ENCODE measurements at places on chromosomes 3 and 15. TPM values are rescaled to one million over a fixed set of nuclear protein-coding genes. Genes with fewer than 3 reads are reported as not detected.
A peak's percentile ranks its signal among the peaks of the same experiment; 100 is the strongest.

GRCh38 chr15:70826634-70827033 is 27.3 kb downstream of the LARP6 start:
- H3K27me3 ChIP-seq, result no peaks in the 10 kb centered on the region
- peak; percentile 60 for DNase-seq
- no peak overlapping the region for H3K4me3 ChIP-seq

- H3K27ac ChIP-seq, result peak overlapping the region; percentile 63
- no peak overlapping the region for H3K4me3 ChIP-seq
- no peaks in the 10 kb centered on the region for H3K36me3 ChIP-seq
Observed at GRCh38 chr3:128991355-128991895, 2.5 kb downstream of the CFAP92 start.

GRCh38 chr15:32688151-32688639 is 29.6 kb upstream of the GREM1 start:
- no peak for DNase-seq
- no peaks in the 10 kb centered on the region for H3K36me3 ChIP-seq
- no peaks in the 10 kb centered on the region for H3K4me1 ChIP-seq
- no peaks in the 10 kb centered on the region for H3K27me3 ChIP-seq
- H3K27ac ChIP-seq, result no peak overlapping the region

GRCh38 chr3:37819591-37819990 is 42.1 kb upstream of the CTDSPL start:
- no peaks in the 10 kb centered on the region for H3K4me1 ChIP-seq
- peaks cover 5% of the 10 kb centered on the region for H3K36me3 ChIP-seq
- no peak for DNase-seq
- no peak overlapping the region for H3K4me3 ChIP-seq
- H3K27ac ChIP-seq, result no peak overlapping the region

- H3K4me3 ChIP-seq, result no peak overlapping the region
- DNase-seq, result no peak
- H3K27me3 ChIP-seq, result no peaks in the 10 kb centered on the region
- H3K36me3 ChIP-seq, result no peaks in the 10 kb centered on the region
Observed at GRCh38 chr3:14209581-14210289, 31.1 kb downstream of the LSM3 start.

GRCh38 chr15:79815468-79815867 is 81.3 kb downstream of the MTHFS start:
- no peaks in the 10 kb centered on the region for H3K27me3 ChIP-seq
- no peak for DNase-seq
- H3K4me3 ChIP-seq, result no peak overlapping the region
- no peak overlapping the region for H3K27ac ChIP-seq
- H3K36me3 ChIP-seq, result no peaks in the 10 kb centered on the region

LIPC gene
- 0.83 TPM for total RNA-seq

- H3K4me3 ChIP-seq, result no peak overlapping the region
- H3K36me3 ChIP-seq, result no peaks in the 10 kb centered on the region
Observed at GRCh38 chr3:94226078-94226477, 163.2 kb downstream of the NSUN3 start.

All from upper lobe of left lung (tissue), 6 donors.